Daoy (cell line): ENCODE measurements at places on chromosomes 2 and 18.
A peak's percentile ranks its signal among the peaks of the same experiment; 100 is the strongest.

- DNase-seq: no peak
Measured at GRCh38 chr2:109685453-109685852, 71.3 kb downstream of the SOWAHC start.

DNA sequence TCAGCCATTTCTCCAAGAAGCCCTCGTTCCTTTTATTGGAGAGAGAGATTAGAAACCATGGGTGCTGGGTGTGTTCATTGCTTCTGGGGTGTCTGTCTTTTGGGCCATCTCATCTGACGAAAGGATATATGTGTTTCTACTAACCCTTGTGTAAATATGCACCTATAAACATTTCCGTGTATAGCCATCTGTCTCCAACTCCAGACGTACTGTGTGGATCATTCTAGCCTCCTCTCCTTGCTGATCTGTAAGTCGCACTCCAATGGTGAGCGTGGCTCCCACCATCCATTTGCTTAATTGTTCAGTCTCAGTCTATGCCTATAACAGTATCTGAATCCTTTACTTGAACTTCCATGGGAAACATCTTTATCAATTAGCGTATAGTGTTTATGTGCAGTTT, 1.8 kb downstream of the RBFA start:
- no peak for DNase-seq

GRCh38 chr2:152062125-152063091, 36.4 kb downstream of the CACNB4 start:
- peak; percentile 7 for DNase-seq

- DNase-seq: no peak
Measured at GRCh38 chr2:37650548-37651093, 20.8 kb downstream of the CDC42EP3 start.

DNA sequence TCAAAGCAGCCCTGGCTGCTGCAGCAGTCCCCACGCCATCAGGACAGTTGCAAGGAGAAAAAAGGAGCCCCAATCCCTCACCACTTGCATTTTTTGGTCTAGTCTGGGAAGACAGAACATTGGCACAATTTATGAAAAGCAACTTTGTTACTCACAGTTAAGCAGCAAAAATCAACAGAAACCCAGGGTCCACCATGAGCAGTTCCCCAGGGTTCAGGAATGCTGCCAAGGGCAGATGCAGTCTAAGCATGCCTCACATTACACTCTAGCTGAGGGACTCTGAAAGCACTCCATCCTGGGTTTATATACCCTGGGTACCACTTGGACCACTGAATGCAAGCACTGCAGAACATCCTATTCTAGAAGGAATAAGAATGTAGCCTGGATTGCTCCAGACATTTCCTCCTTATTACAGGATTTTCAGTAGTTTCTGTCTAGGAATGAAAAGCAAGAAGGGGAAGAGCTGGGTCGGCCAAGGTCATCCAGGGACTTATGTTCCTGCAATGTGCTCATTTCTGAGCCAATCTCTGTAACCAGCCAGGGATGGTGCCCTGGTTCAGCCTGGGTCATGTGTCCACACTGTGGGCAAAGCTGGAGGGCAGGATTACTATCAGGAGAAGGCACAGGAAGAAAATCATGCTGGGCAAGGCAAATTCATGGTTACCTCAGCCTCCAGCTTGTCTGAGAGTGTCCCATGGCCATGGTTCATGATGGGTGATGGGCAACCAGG, 19.5 kb upstream of the TMEM163 start:
- no peak for DNase-seq

GRCh38 chr2:187404431-187405110, 43.5 kb downstream of the CALCRL start:
- no peak for DNase-seq

DNA sequence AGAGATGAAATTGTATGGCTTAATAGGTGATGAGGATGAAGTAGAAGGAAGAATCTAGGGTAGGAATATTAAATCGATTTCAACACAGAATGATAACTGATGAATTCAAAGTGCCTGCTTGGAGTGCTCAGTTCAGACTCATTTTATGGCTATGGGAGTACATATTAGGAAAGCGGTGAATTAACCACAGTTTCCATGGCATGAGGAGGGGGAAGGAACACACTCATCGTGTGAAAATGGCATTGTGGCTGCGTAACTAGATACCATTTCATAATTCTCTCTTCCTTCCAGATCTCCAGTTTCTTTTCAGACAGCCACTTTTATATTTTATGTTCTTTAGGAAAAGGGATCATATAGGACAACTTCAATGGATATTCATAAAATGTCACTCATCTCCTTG, 232.3 kb upstream of the KCNJ3 start:
- no peak for DNase-seq

- no peak for DNase-seq
Measured at GRCh38 chr2:103656558-103656957, 894.7 kb downstream of the TMEM182 start.

GRCh38 chr2:128491692-128492244, 173.1 kb upstream of the HS6ST1 start:
- no peak for DNase-seq

DNA sequence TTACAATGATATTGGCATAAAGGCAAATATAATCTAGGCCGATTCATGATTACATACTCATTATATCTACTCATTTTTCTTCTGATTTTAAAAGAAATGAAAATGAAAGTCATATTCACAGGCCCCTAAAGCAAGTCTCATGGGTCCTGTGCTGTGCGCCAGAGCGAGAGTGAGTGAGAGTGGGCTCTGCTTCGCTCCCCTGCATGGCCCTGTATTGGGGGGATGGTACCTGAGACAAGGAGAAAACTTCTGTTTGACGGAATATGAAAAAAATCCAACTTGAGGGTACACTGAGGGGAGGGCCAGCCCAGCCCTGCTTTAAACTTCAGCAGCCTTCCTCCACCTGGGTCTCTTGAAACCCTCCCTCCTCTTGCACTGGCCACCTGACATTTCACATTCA, 81.4 kb upstream of the RGPD5 start:
- DNase-seq: no peak

GRCh38 chr2:120945091-120945490, 209.4 kb downstream of the GLI2 start:
- no peak for DNase-seq

GRCh38 chr2:100984892-100985307, 17.2 kb upstream of the RPL31 start:
- peak; percentile 78 for DNase-seq

DNA sequence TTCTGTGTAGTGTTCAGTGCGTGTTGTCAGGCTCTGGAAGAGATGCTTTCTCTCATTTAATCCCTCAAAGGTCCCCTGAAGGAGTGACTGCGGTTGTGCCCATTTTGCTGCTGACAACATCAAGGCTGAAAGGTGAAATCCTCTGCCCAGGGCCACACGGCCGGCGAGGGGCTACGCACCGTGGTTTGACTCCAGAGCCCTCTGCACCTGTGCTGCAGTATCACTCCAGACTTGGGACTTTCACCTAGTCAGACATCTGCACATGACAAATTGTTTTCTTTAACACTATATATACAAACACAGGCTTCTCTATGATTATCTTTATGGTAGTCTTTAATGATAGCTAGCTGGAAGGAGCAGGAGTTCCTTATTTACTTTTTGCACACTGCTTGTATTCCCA, 90.2 kb downstream of the ARMC9 start:
- no peak for DNase-seq
